ENCODE measurements at places on chromosomes 16 and 17.

DNA sequence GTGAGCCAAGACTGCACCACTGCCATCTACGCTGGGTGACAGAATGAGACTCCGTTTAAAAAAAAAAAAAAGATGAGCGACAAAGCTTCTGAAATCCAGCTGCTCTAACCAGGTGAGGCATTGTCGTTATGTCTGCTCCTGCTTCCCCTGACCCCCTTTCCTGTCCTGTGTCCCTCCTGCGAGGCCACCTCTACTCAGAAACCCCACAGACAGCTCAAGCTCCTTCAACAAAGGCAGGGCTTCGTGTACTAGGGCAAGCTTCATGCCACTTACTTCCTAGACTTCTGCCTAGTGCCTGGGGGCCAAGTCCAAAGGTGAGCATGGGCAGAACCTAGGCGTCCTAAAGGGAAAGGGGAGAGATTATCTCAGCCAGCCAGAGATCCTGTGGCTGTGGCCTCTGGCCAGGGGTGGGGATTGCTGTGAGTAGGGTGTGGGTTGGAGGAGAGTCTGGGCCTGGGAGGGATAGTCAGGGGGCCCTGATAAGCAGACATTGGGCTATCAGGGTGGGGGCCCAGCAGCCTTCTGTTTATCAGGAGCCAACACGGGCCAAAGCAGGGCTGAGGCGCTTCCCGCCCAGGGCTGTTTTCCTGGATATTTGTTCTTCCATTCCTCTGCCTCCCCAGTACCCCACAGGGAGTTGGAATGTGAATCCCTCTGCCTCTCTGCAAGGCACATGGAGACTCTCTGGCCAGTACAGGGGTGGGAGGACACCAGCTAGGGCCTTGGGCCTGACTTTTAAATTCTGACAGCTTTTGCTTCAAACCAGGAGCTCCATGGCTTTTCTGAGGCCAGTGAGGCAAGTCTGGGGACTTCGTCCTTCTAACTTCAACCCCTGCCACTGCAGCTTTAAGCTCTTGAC is 10.4 kb downstream of the ERAL1 start:
- no peak for DNase-seq

GRCh38 chr17:12688382-12688781 is 22.7 kb downstream of the MYOCD start:
- no peak for DNase-seq

DNA sequence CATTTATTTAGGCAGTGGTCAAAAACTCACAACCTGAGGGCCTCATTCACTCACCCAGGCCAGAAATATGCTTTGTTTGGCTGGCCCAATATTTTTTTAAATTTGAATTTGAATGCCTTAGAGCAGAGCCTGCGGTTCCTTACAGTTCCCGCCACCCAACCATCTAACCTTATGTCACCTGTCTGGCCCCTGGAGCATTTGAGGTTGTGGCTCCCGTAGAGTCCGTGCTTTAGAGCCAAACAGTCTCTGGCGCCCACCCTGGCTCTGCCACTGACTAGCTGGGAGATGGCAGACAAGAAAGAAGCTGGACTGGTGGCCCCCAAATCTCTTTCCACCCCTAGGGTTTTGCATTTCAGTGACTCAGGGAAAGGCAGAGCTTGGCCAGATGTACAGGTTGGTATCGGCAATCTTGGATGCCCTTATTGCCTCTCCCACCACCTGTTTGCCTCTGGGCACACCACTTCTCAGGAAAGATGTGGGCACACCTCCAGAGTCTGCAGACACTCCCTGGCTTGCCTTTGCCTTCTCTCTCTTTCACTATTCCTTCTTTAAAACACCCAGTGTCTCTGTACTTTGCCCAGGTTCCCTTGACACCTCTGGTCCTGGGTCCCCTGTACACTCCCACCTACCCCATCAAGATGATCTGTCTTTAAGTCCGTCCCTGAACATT is 1.9 kb upstream of the MAP3K14 start:
- DNase-seq, result no peak

GRCh38 chr16:12091569-12092543 is 115.3 kb downstream of the SNX29 start:
- DNase-seq, result no peak

GRCh38 chr17:44354582-44355561 is 8.8 kb downstream of the FAM171A2 start:
- DNase-seq, result no peak

All from glomerular endothelial cell (primary cell).